ENCODE measurements at places on chromosomes 7 and 10.

DNA sequence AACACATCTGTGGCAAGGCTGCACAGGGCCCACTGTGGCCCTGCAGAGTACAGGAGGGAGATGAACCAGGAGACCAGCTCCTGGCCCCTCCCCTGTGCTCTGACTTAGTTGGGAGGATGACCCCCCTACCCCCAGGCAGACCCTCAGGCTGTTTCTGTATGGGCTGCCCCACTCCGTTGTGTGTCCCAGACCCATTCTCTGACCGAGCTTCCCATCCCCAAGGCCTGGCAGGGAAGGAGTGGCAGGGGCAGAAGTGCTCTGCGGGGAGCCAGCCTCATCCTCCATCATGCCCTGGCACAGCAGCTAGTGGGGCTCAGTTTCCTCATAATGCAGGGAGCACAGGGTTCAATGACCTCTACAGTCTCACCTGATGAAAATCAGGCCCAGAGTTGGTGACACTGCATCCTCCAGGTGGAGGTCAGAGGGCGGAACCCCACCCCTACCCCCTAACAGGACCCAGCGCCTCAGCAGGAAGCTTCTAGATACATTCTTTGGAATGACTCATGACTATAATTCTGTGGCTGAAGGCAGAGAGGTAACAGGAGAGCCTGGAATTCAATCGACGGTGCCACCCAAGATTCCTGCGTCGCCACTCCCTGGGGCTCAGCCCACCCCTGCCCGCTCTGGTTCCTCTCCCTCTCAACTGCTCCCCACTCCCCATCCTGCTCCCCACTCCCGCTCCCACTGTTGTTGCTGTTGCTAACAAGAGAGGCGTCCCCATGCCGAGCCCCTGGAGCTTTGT is 18.2 kb downstream of the PODXL start:
- peak; percentile 75 for DNase-seq

DNA sequence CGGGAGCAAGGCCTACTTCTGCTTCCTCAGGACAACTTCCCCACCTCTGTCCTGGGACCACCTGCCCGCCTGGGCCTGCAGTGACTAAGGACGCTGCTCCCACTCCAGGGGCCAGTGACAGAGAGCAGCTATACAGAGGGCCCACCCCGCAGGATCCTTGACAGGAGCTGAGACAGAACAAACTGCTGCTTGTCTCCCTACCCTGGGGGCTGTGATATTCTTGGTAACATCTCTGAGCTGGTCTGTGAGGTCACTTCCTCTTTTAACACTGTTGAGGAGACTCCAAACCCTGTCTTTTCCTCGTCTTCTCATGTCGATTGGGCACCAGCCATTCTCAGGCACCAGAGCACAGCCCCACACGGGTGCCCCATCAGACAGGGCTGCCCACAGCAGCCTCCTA is 6.9 kb upstream of the MRPS24 start:
- DNase-seq = no peak

GRCh38 chr10:49678827-49679479 is 498 bp upstream of the C10orf53 start:
- no peak for DNase-seq

- peak; percentile 81 for DNase-seq
Measured at GRCh38 chr10:28254290-28254985, 48.4 kb downstream of the MPP7 start.

- DNase-seq = no peak
Measured at GRCh38 chr10:70837660-70838059, 21.9 kb downstream of the SGPL1 start.

GRCh38 chr7:146115548-146115850 is 1.1 kb upstream of the CNTNAP2 start:
- DNase-seq = no peak

GRCh38 chr10:69217119-69217754 is 2.9 kb upstream of the HKDC1 start:
- DNase-seq = peak; percentile 92

DNA sequence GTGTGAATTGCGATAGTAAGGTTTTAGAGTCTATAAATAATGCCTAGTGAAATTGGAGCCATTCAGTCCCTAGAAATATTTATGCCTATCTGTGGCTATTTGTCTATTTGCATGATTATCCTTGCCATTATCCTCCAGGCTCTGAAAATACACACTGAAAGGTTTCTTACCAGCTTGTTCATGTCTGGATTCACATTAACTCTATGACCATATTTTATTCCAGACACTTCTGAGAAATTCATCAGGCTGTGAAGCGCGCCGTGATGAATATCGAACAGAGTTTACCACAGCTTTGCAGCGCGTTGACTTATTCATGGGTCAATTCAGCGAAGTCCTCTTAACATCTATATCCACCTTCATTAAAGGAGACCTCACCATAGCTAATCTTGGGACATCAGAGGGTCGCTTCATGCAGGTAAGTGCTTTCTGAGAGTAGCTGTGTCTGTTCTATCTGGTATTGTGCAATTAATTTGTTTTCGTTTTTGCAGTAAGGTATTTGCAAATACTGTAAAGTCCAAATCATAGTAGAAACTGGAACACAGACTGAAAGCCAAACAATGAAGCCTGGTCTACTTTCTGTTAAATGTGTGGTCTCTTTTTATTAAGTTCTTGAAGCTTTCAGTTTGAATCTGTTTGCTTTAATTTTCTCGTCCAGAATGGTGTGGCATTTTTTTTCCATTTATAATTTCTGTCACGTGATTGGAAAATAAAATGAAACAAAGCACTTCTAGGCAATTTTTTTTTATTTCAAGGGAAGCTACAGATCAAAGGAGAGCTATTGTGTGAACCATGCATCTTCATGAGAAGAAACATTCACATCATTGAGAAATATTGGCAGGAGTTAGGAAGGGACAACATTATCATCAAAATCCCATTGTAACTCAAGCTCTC is 59.7 kb downstream of the MET start:
- no peak for DNase-seq

- no peak for DNase-seq
Measured at GRCh38 chr10:105706281-105707026, 1065.4 kb downstream of the SORCS3 start.

GRCh38 chr7:47543714-47544113 is 38.2 kb downstream of the TNS3 start:
- DNase-seq = no peak

GRCh38 chr10:122329416-122329815 is 45.1 kb upstream of the PLEKHA1 start:
- no peak for DNase-seq

DNA sequence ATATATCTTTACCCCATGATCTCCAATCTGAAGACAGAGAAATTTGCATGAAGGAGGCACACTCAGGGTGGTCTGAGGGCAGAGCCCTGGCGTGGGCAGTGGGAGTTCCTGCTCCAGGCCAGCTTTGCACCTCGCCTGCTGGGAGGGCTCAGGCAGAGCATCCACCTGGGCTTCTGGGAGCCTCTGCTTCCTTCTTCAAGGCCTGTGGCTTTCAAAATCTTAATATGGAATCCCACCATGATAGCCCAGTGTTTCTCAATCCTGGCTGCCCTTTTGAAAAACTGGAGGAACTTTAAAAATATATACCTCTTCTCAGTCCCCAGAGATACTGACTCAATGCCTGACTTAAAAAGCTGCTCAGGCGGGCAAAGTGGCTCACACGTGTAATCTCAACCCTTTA is 36.7 kb upstream of the PSAP start:
- DNase-seq = no peak

GRCh38 chr7:79872176-79872575 is 262.5 kb upstream of the GNAI1 start:
- no peak for DNase-seq

- DNase-seq = no peak
Measured at GRCh38 chr7:112362053-112362650, 88.1 kb upstream of the IFRD1 start.

DNA sequence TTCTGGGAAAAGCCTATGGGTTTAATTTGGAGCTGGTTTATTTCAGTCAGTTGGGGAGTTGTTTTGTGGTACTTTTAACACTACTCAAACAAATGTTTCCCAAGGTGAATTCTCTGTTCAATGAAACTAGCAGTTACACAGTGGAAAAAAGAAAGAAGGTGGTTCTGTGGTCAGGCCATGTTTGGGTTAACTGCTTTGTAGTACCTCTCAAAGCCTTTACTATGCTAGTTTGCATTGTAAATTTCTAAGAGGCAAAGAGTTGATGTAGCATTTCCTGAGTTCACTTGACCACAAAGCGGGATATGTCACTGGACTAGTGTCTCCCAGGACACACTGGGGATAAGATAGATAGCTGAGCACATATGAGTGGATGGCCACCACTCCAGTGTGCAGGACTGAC is 145.4 kb downstream of the KIF20B start:
- no peak for DNase-seq

DNA sequence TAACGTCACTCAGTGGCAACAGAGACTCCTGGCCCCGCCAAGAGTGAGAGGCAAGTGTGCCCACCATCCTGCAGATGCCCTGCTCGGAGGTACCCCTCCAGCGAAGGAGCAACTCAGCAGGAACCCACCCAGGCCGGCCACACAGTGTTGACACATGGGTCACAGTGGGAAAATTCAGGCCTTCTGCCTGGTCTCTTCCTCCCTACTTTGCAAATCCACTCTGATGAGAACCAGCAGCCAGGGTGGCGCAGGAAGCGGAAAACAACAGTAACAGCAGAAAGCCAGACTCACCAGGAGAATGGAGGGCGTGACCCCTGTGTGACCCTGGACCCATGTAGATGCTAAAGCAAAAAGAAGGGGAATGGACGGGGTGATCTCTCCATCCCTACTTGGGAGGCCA is 53.8 kb downstream of the CTBP2 start:
- DNase-seq = no peak

DNA sequence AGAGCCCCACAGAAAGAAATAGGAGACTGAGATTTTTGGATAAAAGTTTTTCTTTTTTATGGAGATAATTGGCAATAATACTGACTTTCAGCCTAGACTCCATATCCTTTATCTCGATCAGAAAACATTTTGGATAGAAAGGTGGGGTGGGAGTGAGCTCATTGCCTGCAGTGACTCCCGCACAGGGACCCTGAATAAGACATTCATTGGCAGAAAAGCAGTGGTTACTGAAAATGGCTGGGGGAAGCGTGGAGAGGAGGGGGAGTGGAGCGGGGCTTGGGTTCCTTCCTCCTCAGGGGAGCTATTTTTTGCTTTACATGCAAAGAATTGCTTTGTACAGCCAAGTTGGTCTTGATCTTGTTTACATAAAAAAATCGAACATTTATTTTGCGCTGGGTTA is 90.4 kb upstream of the BMPER start:
- no peak for DNase-seq

GRCh38 chr7:123773481-123773880 is 24.7 kb upstream of the WASL start:
- no peak for DNase-seq

- peak; percentile 82 for DNase-seq
Measured at GRCh38 chr7:129144095-129144833, at the start of gene TSPAN33. Gene TSPAN33 (plus strand): TSS chr7:129144707. CDS start chr7:129144981, 274 bp downstream.

- DNase-seq = no peak
Measured at GRCh38 chr7:27123007-27123476, 7.5 kb downstream of the HOXA4 start.

GRCh38 chr7:30682212-30683083 is at the start of gene CRHR2:
Gene CRHR2 (minus strand): TSS chr7:30682456. CDS start chr7:30682280, 176 bp downstream.
- no peak for DNase-seq

DNA sequence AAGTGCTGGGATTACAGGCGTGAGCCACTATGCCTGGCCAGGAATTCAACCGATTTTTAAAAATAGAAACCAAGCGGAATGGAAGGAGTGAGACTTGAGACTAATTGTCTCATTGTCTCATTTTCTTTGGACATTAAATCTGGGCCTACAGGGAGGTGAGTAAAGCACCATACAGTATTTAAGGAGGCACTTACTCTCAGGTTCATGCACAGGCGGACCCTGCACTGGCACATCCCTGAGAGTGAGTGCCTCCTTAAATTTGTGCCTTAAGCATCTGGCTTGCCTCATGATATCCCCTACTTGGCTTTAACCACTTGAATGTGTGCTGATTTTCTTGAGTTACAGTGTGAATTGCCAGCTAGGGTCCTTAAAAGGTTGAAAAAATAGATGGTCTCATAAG is 10.6 kb downstream of the UBE3C start:
- no peak for DNase-seq
